ENCODE measurements at places on chromosomes 5 and 9. TPM values are rescaled to one million over a fixed set of nuclear protein-coding genes. Genes with fewer than 3 reads are reported as not detected.
A peak's percentile ranks its signal among the peaks of the same experiment; 100 is the strongest.

- DNase-seq, result no peak
Measured at GRCh38 chr5:118906947-118907346, 81.4 kb downstream of the DTWD2 start.

DNA sequence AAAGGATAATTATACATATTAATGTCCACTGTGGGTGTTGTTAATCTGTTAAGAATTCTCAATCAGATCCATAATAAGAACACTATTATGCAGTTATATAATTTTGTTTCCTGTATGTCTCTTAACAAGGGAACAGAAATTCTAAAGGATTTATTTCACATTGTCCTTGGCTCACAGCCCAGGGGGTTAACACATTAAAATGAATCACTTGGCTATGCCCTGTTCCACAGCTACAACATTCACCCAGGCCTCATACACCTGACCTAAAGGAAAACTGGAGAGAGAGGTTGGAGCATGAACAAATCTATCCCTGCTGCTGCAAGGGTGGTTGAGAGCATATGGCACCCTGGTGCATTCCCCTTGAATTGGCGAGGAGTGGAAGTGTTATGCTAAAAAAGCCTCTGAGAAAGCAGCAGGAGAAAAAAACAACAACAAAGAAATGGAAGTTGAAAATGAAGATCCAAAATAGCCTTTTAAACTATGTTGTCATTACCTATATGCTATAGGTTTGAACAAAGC lies 116.0 kb downstream of the KCNN2 start:
- DNase-seq, result no peak

DNA sequence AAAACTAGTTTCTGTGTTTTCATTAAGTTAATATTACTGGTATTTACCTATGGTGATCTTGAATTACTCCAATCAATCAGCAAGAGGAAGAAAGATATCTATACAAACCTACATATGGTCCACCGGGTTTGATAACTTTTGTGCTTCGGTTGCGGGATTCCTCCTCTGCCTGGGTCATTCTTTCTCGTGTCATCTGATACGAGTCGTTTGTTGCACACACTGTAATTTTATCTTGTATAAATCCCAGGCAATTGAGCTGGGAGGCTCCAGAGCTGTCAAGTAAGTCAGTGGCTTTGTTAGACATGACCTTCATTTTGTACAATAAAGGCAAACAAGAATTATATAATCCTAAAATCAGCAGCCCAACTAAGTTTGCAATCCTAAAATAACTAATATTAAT lies 48.0 kb downstream of the ELL2 start:
- DNase-seq, result no peak

GRCh38 chr5:179307931-179308471 lies 37.3 kb downstream of the ADAMTS2 start:
- DNase-seq, result no peak

GRCh38 chr5:167049043-167049663 lies 1242.3 kb upstream of the WWC1 start:
- DNase-seq, result peak; percentile 29

Gene RETREG1
- polyA plus RNA-seq, result 14.6 TPM

Gene IL13
- not detected for polyA plus RNA-seq

Gene RAD1
- 13.5 TPM for polyA plus RNA-seq

Measured in heart right ventricle (tissue), 16 donors.